ENCODE measurements at places on chromosomes 2 and 18.

GRCh38 chr2:71683070-71683469 is 229.7 kb downstream of the DYSF start:
- DNase-seq: no peak

DNA sequence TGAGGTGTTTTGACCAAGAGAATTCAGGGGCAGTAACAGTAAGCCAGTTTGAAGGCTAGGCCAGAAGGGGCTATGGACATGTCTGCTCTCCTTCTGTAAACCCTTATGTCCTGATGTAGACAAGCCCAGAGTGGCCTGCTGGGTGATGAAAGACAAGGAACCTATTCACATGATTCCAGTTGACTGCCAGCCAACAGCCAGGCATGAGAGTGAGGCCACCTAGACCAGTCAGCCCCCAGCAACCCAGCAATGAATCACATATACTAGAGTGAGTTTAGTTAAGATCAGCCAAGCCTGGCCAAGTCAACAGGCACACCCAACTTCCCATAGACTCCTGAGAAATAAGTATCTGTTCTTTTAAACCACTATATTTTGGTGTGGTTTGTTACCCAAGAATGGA is 1889.7 kb upstream of the CELF4 start:
- DNase-seq: no peak

- no peak for DNase-seq
Observed at GRCh38 chr2:5140347-5140746, 551.8 kb upstream of the SOX11 start.

- DNase-seq: no peak
Observed at GRCh38 chr18:67876871-67877270, 360.4 kb upstream of the DSEL start.

GRCh38 chr18:45518311-45519155 is 96.7 kb upstream of the SLC14A2 start:
- no peak for DNase-seq

DNA sequence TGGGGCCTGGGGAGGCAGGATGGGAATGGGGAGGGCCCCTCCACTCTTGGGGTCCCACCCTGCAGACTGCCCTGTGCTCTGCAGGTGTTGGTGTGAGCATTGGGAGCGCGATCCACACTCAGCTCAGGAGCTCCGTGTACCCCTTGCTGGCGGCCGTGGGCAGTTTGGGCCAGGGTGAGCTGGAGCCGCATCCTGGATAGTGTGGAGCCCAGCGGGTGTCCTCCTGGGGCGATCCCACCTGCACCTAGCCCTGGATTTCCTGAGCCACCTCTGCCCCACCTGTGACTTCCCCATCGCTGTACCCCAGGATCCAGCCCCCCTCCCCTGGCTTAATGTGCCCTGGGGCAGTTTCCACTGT is 2.6 kb downstream of the PROM2 start:
- no peak for DNase-seq

All from NCI-H1436 treated with DMSO at 0.1 percent for 48 hours (cell line).